NCI-H187 treated with DMSO at 0.1 percent for 48 hours (cell line): ENCODE measurements at places on chromosomes 3 and 15.

- DNase-seq = no peak
These were observed 253.6 kb downstream of the CNTN6 start for GRCh38 chr3:1346386-1346785.

DNA sequence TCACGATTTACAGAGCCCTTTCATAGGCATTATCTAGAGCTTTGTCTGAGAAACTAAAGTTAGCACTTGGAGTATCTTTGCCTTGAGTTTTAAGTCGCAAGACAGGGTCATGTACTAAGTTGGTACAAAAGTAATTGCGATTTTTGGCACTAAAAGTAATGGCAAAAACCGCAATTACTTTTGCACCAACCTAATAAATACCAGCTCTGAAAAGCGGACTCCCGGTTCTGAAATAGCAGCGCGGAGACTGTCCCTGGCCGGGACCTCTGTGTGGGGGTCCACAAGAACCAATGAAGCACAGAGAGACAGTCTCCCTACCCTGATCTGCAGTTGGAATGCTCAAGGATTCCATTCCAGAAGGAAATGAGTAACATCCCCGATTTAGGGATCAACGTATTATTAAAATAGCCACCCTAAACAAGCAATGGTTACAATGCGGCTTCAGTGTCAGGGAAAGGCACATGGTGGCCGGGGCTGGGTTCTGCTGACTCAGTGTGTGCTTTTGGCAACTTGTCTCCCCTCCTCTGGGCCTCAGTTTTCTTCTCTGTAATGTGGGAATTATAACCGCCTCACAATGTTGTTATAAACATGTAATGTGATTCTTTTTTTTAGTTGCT lies 150.3 kb upstream of the MCTP2 start:
- no peak for DNase-seq

GRCh38 chr3:56365905-56366640 lies 102.2 kb downstream of the ERC2 start:
- no peak for DNase-seq

GRCh38 chr3:66898155-66898554 lies 100.0 kb upstream of the KBTBD8 start:
- DNase-seq = no peak

- no peak for DNase-seq
These were observed 113.8 kb downstream of the ADCY5 start for GRCh38 chr3:123335007-123335670.

DNA sequence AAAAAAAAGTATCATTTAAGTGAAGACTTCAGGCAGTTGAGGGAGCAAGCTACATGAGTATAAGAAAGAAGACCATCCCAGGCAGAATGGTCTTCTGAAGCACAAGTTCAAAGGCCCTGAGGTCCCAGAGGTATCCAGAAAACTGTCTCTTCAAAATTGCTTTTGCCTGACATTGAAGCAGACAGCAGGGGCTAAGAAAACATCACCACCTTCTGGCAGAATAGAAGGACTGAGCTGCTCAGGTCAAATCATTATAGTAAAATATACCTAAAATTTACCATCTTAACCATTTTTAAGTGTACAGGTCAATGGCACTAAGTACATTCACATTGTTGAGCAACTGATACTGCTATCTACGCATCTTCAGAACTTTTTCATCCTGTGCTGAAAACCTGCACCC lies 16.4 kb downstream of the GPR160 start:
- no peak for DNase-seq

GRCh38 chr3:114827495-114827894 lies 319.6 kb downstream of the ZBTB20 start:
- DNase-seq = no peak
